ENCODE measurements at places on chromosomes 7 and 10.

GRCh38 chr10:129400426-129400825 lies 66.6 kb upstream of the MGMT start:
- DNase-seq, result no peak

DNA sequence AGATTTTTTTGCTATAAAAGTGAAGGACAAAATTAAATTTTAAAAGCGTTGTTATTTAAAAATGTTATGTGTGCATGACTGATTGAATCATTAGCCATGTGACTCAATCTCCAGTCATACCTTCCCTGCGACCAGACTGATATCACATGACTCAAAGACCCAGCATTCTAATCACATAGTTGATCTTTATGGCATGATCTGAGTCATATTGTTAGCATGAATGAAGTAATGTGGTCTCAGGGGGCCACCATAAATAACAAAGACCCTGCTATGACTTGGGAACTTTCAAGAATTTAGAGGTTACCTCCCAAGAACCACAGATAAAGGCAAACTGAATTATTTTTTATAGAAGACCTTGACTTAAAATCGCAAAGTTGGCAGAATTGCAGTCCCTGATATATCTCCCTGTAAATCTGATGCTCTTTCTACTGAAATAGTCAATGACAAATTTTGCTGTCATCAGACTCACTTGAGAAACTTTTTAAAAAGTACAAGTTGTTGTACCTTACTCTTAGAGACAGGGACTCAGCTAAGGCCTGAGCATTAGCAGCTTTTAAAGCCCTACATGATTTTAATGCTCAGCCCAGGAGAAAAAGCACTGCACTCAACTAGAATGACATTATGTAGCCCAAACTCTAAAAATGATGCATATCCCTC lies 717.3 kb downstream of the XPNPEP1 start:
- no peak for DNase-seq

GRCh38 chr7:305410-306151 lies 15.6 kb downstream of the FOXL3 start:
- no peak for DNase-seq

- no peak for DNase-seq
These were observed 4.3 kb upstream of the AKR1C3 start for GRCh38 chr10:5089865-5090264.

GRCh38 chr10:98047009-98047741 lies 16.8 kb upstream of the CRTAC1 start:
- DNase-seq, result peak; percentile 39

All from C1 segment of cervical spinal cord (tissue), 14 donors.